ENCODE measurements at places on chromosomes 3 and 15.
A peak's percentile ranks its signal among the peaks of the same experiment; 100 is the strongest.

DNA sequence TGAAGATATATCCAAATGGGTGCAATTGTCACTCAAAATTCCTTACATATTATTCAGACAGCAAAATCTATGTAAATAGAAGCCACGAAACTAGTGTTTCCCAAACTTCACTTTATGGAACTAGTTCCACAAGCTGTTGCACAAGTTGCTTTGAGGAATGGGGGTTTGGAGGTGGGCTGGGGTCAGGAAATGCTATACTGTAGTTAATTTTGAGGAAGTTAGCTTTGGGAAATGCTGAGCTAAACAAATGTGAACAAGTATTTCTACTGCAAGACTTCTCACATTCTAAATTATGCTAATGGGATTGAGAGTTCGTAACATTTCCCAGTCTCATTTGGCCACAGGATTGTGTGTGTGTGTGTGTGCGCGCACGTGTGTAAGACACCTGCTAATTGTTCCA is 28.7 kb upstream of the SAMMSON start:
- DNase-seq: no peak
- H3K27ac ChIP-seq: no peak overlapping the region
- no peak overlapping the region for H3K4me3 ChIP-seq
- peaks cover 13% of the 10 kb centered on the region for H3K4me1 ChIP-seq

DNA sequence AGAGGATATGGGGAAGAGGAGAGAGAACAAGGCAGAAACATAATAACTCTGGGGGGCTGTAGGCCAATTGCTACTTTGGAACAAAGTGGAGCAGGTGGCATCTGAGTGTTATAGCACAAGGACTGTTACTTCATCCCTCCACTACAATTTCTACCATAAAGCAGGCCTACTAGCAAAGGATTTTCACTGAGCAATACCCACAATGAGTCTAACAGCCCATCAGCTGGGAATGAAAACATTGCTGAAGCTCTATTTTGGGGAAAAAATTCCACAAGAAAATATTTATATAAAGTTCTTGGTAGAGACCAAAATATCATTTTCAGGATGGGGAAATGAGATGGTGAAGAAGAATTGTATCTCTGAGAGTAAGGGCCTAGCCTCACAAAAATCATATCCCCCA is 3.6 kb upstream of the SHC4 start:
- H3K27me3 ChIP-seq: no peaks in the 10 kb centered on the region
- H3K4me3 ChIP-seq: no peak overlapping the region
- H3K36me3 ChIP-seq: no peaks in the 10 kb centered on the region

- H3K4me1 ChIP-seq: no peaks in the 10 kb centered on the region
- no peak for DNase-seq
- H3K4me3 ChIP-seq: no peak overlapping the region
- no peak overlapping the region for H3K27ac ChIP-seq
- no peaks in the 10 kb centered on the region for H3K36me3 ChIP-seq
- H3K27me3 ChIP-seq: no peaks in the 10 kb centered on the region
These were observed 75.3 kb upstream of the C2CD4B start for GRCh38 chr15:62240121-62241096.

- no peak overlapping the region for H3K27ac ChIP-seq
- H3K36me3 ChIP-seq: no peaks in the 10 kb centered on the region
- no peak for DNase-seq
- H3K27me3 ChIP-seq: no peaks in the 10 kb centered on the region
- no peaks in the 10 kb centered on the region for H3K4me1 ChIP-seq
These were observed 52.4 kb downstream of the EIF4E3 start for GRCh38 chr3:71672807-71673206.

DNA sequence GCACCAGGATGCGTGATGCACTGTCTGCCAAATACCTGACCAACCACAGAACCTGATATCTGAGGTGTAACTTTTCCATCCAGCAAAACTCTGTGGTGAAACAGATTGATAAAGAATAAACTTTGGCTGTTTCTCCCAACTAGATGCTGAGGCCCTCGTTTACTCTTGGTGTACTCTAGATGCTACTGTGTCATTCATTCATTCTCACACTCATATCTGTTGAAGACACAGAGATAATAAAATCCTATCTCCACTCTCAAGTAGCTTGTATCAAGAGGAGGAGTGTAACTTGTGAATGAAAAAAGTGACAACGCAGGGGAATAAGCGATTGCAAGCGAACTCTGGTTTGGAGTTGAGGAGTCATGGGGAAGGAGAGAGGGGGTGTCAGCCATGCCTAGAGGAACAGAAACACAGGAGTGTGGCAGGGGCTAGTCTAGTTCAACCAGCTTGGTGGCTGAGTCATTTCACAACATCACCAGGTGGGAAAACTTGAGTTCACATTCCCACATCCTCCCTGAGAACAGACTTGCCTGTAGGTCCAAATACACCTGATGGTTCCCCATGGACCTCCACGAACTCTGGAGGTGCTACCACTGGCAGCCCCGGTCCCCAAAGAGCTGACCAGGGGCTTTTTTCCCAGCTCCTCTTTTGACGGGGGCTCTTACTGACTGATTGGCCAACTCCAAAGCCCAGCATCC is 73.3 kb upstream of the SNRK start:
- no peak for DNase-seq
- no peaks in the 10 kb centered on the region for H3K4me1 ChIP-seq
- H3K4me3 ChIP-seq: no peak overlapping the region
- H3K27me3 ChIP-seq: no peaks in the 10 kb centered on the region
- H3K36me3 ChIP-seq: no peaks in the 10 kb centered on the region
- no peak overlapping the region for H3K27ac ChIP-seq

DNA sequence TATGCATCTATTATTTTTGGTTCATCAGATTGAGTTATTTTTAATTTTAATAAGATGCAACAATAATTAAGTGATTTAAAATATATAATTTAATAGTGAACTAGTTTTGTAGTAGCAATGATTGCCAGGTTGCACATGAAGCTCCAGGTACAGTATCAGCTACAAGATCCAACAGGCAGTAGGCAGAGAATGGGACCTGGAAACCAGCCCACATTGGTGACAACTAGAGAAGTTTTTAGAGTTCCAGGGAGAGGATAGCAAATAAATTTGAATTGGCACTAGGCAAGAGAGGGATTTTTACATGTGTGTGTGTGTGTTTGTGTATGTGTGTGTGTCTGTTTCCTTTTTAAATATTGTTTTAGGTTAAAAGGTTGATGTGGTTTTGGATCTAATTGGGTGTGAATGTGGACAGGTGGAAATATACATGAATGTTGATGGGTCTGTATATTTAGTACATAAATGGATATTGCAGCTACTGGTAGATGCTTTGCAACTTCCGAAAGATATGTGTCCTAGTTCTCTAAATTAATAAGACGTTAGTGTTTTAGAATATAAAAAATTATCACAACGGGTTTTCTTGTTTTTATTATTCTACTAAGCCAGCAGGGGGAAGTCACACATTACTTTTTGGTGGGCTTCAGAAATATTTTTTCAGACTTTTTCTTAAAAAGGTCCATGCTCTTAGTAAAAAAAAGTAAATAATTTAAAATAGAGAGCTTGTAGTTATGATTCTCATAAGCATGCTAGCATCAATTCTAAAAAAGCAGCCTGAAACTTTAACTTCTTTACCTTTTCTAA is 110.1 kb upstream of the GBE1 start:
- H3K4me3 ChIP-seq: no peak overlapping the region
- H3K4me1 ChIP-seq: no peaks in the 10 kb centered on the region
- no peaks in the 10 kb centered on the region for H3K36me3 ChIP-seq
- no peaks in the 10 kb centered on the region for H3K27me3 ChIP-seq
- peak; percentile 10 for DNase-seq

- 0 out of 2 replicates have a peak, but pooled peaks cover 2% of the 10 kb centered on the region for H3K4me1 ChIP-seq
- no peak overlapping the region for H3K4me3 ChIP-seq
- DNase-seq: no peak
- H3K36me3 ChIP-seq: no peaks in the 10 kb centered on the region
- no peaks in the 10 kb centered on the region for H3K27me3 ChIP-seq
These were observed 425.1 kb upstream of the ROBO1 start for GRCh38 chr3:80192936-80193335.

- H3K4me3 ChIP-seq: no peak overlapping the region
- H3K36me3 ChIP-seq: no peaks in the 10 kb centered on the region
- H3K4me1 ChIP-seq: peaks cover 8% of the 10 kb centered on the region
These were observed 101.8 kb downstream of the BDH1 start for GRCh38 chr3:197454014-197454413.

- DNase-seq: no peak
- no peak overlapping the region for H3K27ac ChIP-seq
- no peaks in the 10 kb centered on the region for H3K4me1 ChIP-seq
- no peaks in the 10 kb centered on the region for H3K27me3 ChIP-seq
- no peak overlapping the region for H3K4me3 ChIP-seq
- no peaks in the 10 kb centered on the region for H3K36me3 ChIP-seq
These were observed 435.7 kb downstream of the DIPK2A start for GRCh38 chr3:144407335-144407734.

DNA sequence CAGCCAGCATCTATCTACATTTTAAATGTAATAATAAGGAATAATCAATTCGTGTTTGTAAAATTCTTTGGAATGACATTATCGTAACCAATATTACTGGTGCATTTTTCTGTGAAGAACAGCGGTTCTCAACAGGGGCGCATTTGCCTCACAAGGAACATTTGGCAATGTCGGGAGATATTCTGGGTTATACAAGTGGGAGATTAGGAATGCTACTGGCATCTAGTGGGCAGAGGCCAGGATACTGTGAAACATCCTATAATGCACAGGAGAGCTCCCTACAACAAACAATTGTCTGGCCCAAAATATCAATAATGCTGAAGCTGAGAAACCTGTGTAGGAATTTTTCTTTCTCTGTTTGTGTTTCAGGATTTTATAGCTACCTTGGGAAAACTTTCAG is 25.0 kb downstream of the ACP3 start:
- H3K27ac ChIP-seq: no peak overlapping the region
- H3K27me3 ChIP-seq: peaks cover 10% of the 10 kb centered on the region
- H3K36me3 ChIP-seq: no peaks in the 10 kb centered on the region
- no peak overlapping the region for H3K4me3 ChIP-seq

DNA sequence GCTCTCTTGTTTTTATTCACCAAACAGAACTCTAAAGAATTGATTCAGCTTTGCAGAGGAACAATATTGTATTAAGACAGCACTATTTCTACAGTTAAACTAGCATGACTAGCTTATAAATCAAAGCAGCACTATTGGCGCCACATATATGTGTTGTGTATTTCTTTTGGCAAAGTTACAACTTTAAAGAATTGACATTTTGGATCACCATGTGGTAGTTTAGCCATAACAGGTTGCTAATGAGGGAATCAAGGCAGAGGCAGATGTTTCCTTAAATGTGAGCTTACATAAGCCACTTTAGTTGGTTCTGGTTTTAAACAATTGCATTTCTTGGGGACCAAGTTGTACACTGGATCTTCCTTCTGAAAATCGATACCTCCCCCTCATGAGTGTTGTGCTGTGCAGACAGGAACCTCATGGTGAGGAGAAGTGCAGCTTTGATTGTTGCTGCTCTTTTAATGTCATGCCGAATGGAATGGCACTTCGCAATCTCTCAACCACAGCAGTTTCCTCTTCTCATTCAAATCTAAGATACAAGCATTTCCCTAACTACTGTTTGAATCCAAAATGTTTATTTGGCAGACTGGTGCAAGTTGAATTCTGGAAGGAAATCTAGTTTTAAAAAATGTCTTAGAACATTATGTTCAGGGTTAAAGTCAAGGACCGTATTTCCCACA is 151.2 kb downstream of the MYRIP start:
- H3K36me3 ChIP-seq: no peaks in the 10 kb centered on the region
- H3K4me3 ChIP-seq: no peak overlapping the region
- H3K4me1 ChIP-seq: no peaks in the 10 kb centered on the region
- DNase-seq: no peak
- H3K27ac ChIP-seq: no peak overlapping the region

GRCh38 chr3:141998669-141999290 is 122.3 kb downstream of the ATP1B3 start:
- no peak overlapping the region for H3K27ac ChIP-seq
- H3K4me3 ChIP-seq: no peak overlapping the region
- DNase-seq: peak; percentile 16
- no peaks in the 10 kb centered on the region for H3K27me3 ChIP-seq
- H3K36me3 ChIP-seq: peaks cover 30% of the 10 kb centered on the region
- no peaks in the 10 kb centered on the region for H3K4me1 ChIP-seq

DNA sequence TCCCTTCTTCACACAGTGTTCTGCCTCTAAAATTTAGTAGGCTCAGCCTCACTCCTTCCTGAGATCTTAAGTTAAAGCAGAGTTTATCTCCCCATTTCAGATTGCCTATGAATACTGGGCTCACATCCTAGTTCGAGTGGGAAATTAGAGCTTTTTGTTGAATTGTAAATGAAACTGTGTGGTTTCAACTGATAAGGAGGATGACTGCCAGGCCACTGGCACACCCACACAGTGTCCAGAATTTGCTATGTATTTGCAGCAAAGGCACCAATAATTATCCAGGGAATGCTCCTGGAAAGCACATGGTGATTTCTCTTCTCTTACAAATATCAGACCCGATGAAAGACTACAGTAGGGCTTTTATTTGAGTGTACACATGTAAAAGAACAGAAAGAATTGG is 308.1 kb upstream of the COL8A1 start:
- H3K27me3 ChIP-seq: no peaks in the 10 kb centered on the region
- H3K36me3 ChIP-seq: no peaks in the 10 kb centered on the region

DNA sequence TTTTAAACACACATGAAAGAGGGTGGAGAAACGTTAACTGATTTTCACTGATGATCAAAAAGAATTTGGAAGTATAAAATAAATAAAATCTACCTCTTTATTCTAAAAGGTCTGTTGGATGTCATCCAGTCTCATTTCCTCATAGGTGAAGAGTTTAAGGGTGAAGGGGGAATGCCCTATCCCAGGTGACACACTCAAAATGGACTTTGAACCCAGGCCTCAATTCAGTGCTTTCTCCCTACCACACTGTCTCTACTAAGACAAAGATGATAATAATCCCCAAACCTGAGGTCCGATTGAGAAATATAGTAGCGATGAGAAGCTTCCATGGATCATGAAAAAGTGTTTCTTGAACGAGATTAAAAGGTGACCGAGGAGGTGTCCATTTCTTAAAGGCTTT is 5.1 kb upstream of the EFCAB12 start:
- no peaks in the 10 kb centered on the region for H3K4me1 ChIP-seq
- DNase-seq: no peak
- H3K36me3 ChIP-seq: peaks cover 69% of the 10 kb centered on the region
- H3K4me3 ChIP-seq: no peak overlapping the region
- H3K27me3 ChIP-seq: no peaks in the 10 kb centered on the region

GRCh38 chr3:194208709-194209108 is 72.8 kb downstream of the HES1 start:
- H3K4me1 ChIP-seq: peaks cover 5% of the 10 kb centered on the region
- no peaks in the 10 kb centered on the region for H3K27me3 ChIP-seq
- DNase-seq: no peak
- no peaks in the 10 kb centered on the region for H3K36me3 ChIP-seq
- H3K4me3 ChIP-seq: no peak overlapping the region

GRCh38 chr3:53819163-53819868 is 26.9 kb downstream of the CHDH start:
- peaks cover 22% of the 10 kb centered on the region for H3K4me1 ChIP-seq
- H3K4me3 ChIP-seq: no peak overlapping the region
- DNase-seq: no peak
- H3K36me3 ChIP-seq: no peaks in the 10 kb centered on the region
- no peak overlapping the region for H3K27ac ChIP-seq
